Activated T-helper 1 cell treated with anti-CD3 and anti-CD28 coated beads, Interleukin-12 subunit alpha, Interleukin-12 subunit beta, Interleukin-2, Interleukin-4 antibody, amounts not matched to agents 30 ng/mL and 10 ng/mL and 1 ng/mL, durations not matched to agents 14 hours and 24 hours and 36 hours (primary cell): ENCODE measurements at places on chromosomes 11 and 22. TPM values are rescaled to one million over a fixed set of nuclear protein-coding genes. Genes with fewer than 3 reads are reported as not detected.

The YPEL1 gene
- total RNA-seq: 0.34 and 0.71 TPM in 2 replicates

The MRGPRF gene
- total RNA-seq: not detected in 2 replicates

The MYEOV gene
- total RNA-seq: 0.93 and 1.9 TPM in 2 replicates

- no peaks in the 10 kb centered on the region for H3K4me1 ChIP-seq
- no peak overlapping the region for H3K27ac ChIP-seq
- no peaks in the 10 kb centered on the region for H3K36me3 ChIP-seq
- no peak for DNase-seq
Observed at GRCh38 chr11:113994077-113994954, 19.4 kb downstream of the HTR3A start.

- peak overlapping the region; percentile 54 for H3K27ac ChIP-seq
- H3K36me3 ChIP-seq: peaks cover 18% of the 10 kb centered on the region
- peaks cover 27% of the 10 kb centered on the region for H3K4me1 ChIP-seq
Observed at GRCh38 chr11:47979378-47980087, 826 bp upstream of the PTPRJ start.

- H3K4me3 ChIP-seq: no peak overlapping the region
- H3K36me3 ChIP-seq: no peaks in the 10 kb centered on the region
- H3K4me1 ChIP-seq: no peaks in the 10 kb centered on the region
- no peak overlapping the region for H3K27ac ChIP-seq
- DNase-seq: no peak
- H3K27me3 ChIP-seq: peaks cover 7% of the 10 kb centered on the region
Observed at GRCh38 chr11:122556605-122557004, 98.9 kb upstream of the UBASH3B start.

GRCh38 chr11:57407010-57407920 is 16.8 kb upstream of the PRG2 start:
- H3K27ac ChIP-seq: peak overlapping the region; percentile 91
- DNase-seq: no peak
- peaks cover 35% of the 10 kb centered on the region for H3K4me1 ChIP-seq
- H3K36me3 ChIP-seq: peaks cover 44% of the 10 kb centered on the region
- H3K4me3 ChIP-seq: no peak overlapping the region
- H3K27me3 ChIP-seq: no peaks in the 10 kb centered on the region

DNA sequence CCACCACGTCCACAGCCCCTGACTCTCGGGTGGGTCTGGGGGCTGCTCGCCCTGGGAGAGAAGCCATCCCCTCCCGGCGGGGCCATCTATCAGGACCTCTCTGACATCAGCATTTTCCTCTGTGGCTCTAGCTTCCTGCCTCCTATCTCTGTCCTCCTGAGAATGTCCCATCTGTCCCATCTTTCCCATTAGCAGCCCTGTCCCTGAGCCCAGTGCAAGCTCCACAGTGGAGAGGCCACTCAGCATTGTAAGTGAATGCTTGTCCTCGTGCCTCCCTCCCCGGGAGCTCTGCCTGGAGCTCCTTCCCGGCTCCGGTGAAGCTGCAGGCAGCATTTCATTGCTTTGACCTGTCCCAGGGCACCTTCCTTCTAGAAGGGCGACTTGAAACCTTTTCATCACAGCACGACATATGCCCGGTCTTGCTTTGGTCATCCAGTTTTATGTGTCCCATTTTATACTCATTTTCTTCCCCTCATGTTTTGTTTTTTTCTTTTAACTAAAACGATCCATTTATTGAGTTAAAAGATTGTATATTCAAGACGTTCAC is 49.7 kb downstream of the RTN4R start:
- no peak for DNase-seq
- H3K27ac ChIP-seq: no peak overlapping the region
- no peaks in the 10 kb centered on the region for H3K27me3 ChIP-seq
- H3K36me3 ChIP-seq: no peaks in the 10 kb centered on the region

DNA sequence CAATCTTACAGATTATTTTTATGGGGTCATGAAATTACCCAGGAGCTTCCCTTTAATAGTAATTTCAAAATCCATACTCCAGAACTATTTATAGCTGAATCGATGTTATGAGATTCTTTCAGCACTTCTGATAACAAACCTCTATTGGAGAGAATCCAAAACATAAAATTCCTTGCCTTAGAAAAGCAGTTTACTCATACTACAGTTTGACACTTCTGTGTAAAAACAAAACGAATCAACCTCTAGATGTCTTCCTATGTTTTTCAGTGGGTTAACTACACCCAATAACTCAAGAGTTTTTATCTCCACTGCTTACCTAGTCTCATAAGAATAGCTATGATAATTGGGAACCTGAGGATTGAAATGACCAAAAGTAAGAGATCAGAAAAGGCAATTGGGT is 35.6 kb downstream of the KIF18A start:
- H3K27ac ChIP-seq: no peak overlapping the region
- H3K4me3 ChIP-seq: no peak overlapping the region
- H3K27me3 ChIP-seq: no peaks in the 10 kb centered on the region
- DNase-seq: no peak
- no peaks in the 10 kb centered on the region for H3K4me1 ChIP-seq

DNA sequence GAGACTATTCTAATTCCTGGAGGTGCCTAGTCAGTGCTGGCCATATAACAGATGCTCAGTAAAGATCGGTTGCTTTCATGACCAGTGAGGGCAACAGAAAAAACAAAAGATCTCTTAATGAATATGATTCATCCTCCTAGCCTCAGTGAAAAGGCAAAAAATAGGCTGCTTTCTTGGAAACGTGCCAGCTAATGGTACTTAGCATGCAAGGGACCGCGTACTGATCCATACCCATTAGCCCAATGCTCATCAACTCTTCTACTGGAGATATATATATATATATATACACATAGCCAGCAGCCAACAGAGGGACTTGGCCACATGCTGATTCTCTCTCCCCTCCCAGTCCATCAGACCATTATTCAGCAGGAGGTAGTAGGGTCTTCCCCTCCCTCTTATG is 320.4 kb downstream of the KIRREL3 start:
- DNase-seq: no peak
- H3K4me3 ChIP-seq: no peak overlapping the region
- H3K27ac ChIP-seq: no peak overlapping the region
- H3K4me1 ChIP-seq: no peaks in the 10 kb centered on the region
- H3K27me3 ChIP-seq: peaks cover 2% of the 10 kb centered on the region
- H3K36me3 ChIP-seq: no peaks in the 10 kb centered on the region

GRCh38 chr22:37618674-37619073 is 10.0 kb downstream of the GGA1 start:
- DNase-seq: no peak
- no peak overlapping the region for H3K27ac ChIP-seq
- peaks cover 11% of the 10 kb centered on the region for H3K36me3 ChIP-seq
- H3K27me3 ChIP-seq: no peaks in the 10 kb centered on the region
- peaks cover 2% of the 10 kb centered on the region for H3K4me1 ChIP-seq

DNA sequence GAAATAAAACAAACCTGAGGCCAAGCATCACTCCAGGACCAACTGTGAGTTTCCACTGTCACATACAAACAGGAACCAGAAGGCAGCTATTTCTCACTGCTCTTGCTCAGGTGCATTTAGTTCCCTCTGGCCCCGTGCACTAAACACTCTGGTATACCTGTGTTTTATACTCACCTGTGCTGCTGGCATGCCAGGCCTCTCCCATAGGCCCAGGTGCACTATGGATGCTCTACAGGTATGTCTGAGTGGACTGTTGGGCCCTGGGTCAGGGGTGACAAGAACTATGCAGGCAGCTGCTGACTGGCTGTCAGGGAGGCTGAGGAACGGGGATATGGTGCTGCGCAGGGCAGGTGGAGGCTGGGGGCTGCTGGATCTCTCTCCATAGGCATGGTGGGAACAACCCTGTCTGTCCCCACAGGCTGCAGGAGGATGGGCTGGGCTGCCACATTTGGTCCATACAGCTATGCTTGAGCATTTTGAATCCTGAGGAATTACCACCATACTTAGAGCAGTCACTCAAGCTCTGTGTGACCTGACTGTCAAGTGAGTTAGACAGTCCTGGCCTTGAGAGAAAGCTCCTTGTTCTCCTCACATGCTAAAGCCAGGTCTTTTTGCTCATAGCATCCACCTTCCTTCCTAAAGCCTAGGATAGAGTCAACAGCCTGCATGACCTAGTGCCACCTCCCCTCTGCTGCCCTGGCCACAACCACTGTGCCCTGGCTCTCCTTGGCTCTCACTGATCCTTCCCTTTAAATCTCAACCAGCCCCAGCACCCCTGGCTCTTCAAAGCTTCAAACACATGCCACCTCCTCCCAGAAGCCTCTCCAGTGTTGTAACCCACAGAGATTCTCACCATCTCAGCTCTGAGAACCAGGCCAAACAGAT is 72.9 kb downstream of the C11orf58 start:
- no peaks in the 10 kb centered on the region for H3K4me1 ChIP-seq
- no peak overlapping the region for H3K4me3 ChIP-seq
- H3K36me3 ChIP-seq: no peaks in the 10 kb centered on the region
- H3K27me3 ChIP-seq: no peaks in the 10 kb centered on the region
- no peak for DNase-seq
- no peak overlapping the region for H3K27ac ChIP-seq

DNA sequence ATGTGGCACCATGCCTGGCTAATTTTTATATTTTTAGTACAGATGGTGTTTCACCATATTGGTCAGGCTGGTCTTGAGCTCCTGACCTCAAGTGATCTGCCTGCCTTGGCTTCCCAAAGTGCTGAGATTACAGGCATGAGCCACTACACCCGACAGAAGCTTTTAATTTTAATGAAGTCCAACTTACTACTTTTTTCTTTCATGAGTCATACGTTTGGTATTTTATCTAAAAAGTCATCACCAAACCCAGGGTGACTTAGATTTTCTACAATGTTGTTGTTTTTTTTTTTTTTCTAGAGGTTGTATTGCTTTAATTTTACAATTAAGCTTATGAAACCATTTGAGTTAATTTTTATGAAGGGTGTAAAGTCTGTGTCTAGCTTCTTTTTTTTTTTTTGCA is 34.9 kb downstream of the JRKL start:
- peaks cover 46% of the 10 kb centered on the region for H3K27me3 ChIP-seq
- DNase-seq: no peak
- no peak overlapping the region for H3K27ac ChIP-seq
- no peak overlapping the region for H3K4me3 ChIP-seq
- no peaks in the 10 kb centered on the region for H3K36me3 ChIP-seq

DNA sequence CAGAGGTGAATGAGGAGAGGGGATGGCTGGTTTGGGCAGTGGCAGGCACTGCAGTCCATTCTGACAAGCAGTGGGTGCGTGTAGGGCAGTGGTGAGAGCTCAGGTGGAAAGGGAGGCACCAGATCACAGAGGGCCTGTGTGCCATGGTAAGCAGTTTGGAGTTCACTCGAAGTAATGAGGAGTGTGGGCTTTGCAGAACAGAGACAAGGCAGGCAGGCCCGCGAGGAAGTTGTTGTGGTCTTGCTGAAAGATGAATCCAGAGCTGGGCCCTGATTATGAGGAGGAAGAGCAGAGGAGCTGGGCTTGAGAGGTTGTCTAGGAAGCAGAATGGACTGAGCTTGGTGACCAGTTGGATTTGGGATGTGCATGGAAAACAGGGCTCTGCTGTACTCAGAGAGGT is 1.6 kb upstream of the DNAJB13 start:
- no peaks in the 10 kb centered on the region for H3K27me3 ChIP-seq
- H3K27ac ChIP-seq: no peak overlapping the region
- DNase-seq: no peak
- H3K4me3 ChIP-seq: no peak overlapping the region

GRCh38 chr11:100964435-100964834 is 165.2 kb downstream of the PGR start:
- H3K36me3 ChIP-seq: no peaks in the 10 kb centered on the region
- H3K4me1 ChIP-seq: no peaks in the 10 kb centered on the region
- H3K4me3 ChIP-seq: no peak overlapping the region
- no peak overlapping the region for H3K27ac ChIP-seq
- no peaks in the 10 kb centered on the region for H3K27me3 ChIP-seq

DNA sequence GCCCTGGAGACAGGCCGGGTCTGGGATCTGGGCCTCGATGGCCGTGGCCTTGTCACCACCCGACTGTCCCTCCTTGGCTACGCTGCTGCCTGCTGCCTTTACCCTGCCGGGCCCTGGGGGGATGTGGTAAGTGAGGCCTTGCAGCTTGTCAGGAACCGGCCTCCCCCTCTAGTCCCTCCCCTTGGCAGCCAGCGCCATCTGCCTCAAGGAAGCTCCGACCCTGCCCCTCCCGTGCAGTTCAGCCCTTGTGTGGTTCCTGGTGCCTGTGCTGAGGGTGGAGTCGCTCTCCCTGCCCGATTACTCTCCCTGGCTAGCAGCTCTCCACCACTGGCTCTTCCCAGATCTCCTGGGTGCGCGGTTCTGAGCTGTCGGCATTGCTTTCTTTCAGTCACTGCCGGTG is 33.7 kb downstream of the CTTN start:
- H3K36me3 ChIP-seq: no peaks in the 10 kb centered on the region
- no peak overlapping the region for H3K4me3 ChIP-seq
- H3K27me3 ChIP-seq: no peaks in the 10 kb centered on the region
- DNase-seq: no peak
- H3K4me1 ChIP-seq: no peaks in the 10 kb centered on the region

DNA sequence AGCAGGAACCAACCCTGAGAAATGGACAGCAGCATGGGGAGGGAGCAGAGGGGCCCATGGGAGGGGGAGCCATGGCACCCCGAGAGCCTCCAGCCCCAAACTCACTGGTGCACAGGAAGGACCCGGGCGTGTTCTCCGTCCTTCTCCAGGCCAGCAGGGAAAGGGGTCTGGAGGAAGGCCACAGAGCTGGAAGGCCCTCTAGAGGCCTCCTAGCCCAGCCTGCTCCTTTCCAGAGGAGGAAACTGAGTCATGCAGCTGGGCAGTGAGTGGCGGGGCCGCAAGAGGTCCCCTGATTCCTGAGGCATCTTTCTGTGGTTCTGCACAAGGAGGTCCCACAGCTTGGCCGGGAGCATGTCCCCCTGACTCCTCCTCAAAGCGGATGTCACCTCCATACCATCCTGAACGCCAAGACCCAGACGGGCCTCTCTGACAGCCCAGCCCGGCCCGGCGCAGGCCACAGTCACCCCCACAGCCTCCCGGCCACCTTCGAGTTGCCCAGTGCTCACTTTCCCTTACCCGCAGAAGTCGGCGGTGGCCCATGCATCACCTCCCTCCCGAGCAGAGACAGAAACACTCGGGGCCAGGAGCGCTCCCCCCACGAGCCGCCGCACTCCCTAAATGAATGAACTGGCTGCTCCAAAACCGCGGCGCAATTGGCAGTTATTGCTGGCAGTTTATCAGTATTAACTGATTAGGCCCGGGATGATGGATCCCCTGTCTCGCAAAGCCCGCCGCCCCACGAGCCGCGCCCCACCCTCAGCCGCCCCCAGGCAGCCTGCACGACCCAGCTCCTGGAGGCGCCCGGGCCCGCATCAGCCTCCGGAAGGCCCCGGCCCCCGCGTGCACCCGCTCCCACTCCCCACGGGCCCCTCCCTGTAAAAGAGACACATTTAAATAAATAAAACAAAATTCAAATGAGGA is 272.5 kb downstream of the BUD13 start:
- H3K27me3 ChIP-seq: peaks cover 29% of the 10 kb centered on the region
